ENCODE measurements at places on chromosomes 5 and 9.
A peak's percentile ranks its signal among the peaks of the same experiment; 100 is the strongest.

- no peak for DNase-seq
Observed at GRCh38 chr5:74542482-74542881, 98.0 kb downstream of the ENC1 start.

GRCh38 chr5:65925044-65925600, 1.3 kb upstream of the ERBIN start:
- no peak for DNase-seq

GRCh38 chr5:172891716-172892421, 57.8 kb downstream of the ERGIC1 start:
- DNase-seq = no peak

GRCh38 chr5:142069606-142070399, 38.8 kb upstream of the NDFIP1 start:
- DNase-seq = no peak

DNA sequence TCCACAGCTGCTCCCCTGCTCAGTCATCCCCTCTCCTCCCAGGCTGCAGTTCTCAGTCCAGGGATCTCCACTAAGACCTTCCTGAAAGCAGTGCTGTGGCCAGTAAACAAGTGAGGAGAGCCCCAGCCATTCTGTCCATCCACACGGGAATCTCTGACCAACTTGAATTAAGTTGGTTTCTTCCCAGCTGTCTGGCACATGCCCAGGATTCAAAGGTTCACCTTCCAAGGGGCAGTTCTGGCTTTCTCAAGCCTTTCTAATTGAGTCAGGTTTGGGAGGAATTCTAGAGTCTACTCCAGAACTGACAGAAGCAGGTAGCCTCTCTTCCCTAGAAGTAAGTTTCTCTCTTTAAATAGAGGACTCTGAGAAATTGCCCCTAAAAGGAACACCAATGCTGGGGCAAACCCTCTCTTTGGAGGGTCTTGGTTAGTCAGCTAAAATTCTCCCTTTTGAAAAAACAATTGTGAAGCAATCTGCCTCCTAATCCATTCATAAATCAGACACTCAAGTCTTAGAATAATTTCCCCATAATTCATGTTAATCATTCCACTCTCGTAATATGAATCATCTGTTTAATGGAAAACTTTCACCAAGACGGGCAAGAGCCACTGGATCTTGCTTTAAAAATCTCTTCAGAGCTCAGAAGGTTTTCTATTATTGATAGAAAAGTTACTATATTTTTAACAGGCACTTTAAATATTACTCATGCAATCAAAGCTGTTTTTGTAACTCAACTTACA, 133.8 kb downstream of the SPOCK1 start:
- DNase-seq = no peak

- no peak for DNase-seq
Observed at GRCh38 chr5:6389946-6390530, 11.7 kb upstream of the MED10 start.

DNA sequence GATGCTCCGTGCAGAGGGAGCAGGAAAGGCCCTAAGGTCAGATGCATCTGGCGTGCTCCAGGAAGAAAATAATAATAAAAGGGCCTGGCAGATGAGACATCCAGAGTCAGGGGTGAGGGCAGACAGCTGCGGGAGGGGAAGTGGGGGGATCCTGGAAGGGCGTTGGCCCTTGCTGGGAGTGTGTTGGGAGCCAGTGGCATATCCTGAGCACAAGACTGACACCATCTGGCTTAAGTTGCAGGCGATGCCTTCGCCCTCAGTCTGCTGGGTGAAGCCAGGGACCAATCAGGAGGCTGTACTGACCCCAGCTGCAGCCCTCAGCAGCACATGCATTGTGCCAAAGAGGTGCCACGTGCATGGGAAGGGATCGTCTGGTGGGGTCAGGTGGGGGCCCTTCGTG, 3.8 kb downstream of the OR2V2 start:
- no peak for DNase-seq

GRCh38 chr9:123375469-123376132, 19.6 kb downstream of the CRB2 start:
- no peak for DNase-seq

DNA sequence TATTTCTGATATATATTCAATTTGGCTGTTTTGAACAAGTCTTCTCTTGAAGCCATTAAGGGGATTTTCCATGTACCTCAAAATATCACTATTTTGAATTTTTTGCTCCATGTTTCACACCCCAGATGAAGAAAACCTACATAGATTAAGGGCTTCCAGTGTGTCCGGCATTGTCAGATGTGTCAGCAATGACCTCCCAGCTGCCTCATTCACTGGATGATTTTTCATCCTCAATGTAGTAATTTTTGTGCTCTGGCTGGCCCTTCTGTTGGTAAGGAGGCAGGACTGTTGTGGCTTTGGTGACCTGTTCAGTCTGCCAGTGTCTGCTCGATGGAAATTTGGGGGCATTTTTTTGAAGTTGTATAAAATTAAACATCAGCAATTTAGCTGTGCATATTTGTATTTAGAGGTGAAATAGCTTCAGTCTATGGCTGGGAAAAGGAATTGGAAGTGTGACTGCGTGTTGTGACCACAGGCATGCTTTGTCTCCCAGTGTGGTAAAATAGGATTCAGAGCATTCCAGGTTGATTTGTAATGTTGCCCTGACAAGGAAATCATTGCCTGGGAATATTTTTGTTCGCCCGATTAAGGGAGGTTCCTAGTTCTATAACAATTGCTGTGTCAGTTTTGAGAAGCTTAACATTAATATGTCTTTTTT, 312.4 kb downstream of the ARHGEF28 start:
- DNase-seq = no peak

GRCh38 chr5:145385276-145385675, 449.9 kb downstream of the PRELID2 start:
- DNase-seq = no peak

GRCh38 chr9:137496601-137497375, 37.7 kb upstream of the NSMF start:
- DNase-seq = no peak

DNA sequence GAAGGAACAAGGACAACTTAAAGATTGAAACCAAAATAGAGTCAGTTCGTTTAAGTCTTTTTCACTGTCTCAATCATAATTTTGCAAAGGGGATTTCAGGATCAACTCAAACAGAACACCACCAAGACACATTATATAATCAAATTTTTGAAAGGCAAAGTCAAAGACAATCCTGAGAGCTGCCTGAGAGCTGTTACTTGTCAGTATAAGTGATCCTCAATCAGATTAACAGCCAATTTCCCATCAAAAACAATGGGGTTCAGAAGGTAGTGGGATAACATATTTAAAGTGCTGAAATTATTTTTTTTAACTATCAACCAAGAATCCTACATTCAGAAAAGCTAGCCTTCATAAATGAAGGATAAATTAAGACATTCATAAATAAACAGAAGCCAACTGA, 19.3 kb upstream of the ABO start:
- DNase-seq = no peak

DNA sequence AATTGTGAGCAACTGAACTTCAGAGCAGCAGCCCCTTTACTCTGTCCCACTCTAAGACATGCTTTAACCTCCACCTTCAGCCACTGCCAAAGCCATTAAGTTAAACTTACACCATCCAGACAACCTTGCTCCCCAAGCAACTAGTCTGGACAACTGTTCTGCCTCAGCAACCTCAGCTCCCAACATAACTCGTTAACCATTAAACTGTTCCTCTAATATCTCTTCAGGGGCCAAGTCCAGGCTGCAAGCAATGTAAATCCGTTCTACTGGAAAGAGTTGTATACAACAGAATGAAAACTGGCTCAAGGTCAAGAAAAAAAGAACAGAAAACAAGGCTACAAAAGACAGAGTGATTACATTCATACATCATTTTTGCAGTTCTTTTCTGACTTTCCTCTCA, 131.7 kb upstream of the TARS1 start:
- DNase-seq = no peak

- no peak for DNase-seq
Observed at GRCh38 chr5:112951124-112951702, 25.4 kb upstream of the DCP2 start.

GRCh38 chr5:177471610-177472356, 1.7 kb downstream of the DBN1 start:
- DNase-seq = no peak

GRCh38 chr5:32446630-32447029, 2.1 kb upstream of the ZFR start:
- DNase-seq = no peak

GRCh38 chr9:127225801-127226625, 38.6 kb upstream of the GARNL3 start:
- no peak for DNase-seq

GRCh38 chr9:73539881-73540390, 388.3 kb downstream of the ANXA1 start:
- DNase-seq = no peak

DNA sequence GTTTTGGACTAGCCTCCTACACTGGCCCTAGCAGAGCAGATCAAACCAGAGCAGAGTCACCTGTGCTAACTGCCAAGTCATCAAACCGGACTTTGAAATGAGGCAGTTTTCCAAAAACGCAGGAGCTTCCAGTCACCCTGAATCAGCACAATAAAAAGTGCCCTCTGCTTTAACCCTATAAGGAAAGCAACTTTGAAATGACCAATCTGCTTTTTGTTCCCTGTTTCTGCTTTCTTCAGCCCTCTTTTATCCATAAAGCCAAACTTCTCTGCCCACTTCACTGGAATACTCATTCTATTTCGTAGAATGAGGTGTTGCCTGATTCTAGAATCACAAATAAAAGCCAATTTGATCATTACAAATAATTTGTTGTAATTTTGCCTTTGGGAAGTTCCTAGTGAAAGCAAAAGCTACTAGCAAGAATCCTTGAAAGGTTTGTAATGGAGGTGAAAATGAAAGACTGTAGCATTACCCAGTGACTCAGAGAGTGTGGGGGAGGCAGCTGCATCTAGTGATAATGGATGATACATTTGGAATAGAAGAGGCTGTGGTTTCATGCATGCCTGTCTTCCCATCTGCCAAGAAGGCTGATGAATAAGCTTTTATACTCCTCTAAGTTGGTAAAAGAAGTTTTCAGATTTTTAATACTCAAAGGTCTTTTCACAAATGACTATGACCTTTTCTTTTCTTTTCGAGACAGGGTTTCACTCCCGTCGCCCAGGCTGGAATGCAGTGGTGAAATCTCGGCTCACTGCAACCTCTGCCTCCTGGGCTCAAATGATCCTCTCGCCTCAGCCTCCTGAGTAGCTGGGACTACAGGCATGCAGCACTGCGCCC, 14.9 kb downstream of the SPAAR start:
- no peak for DNase-seq

DNA sequence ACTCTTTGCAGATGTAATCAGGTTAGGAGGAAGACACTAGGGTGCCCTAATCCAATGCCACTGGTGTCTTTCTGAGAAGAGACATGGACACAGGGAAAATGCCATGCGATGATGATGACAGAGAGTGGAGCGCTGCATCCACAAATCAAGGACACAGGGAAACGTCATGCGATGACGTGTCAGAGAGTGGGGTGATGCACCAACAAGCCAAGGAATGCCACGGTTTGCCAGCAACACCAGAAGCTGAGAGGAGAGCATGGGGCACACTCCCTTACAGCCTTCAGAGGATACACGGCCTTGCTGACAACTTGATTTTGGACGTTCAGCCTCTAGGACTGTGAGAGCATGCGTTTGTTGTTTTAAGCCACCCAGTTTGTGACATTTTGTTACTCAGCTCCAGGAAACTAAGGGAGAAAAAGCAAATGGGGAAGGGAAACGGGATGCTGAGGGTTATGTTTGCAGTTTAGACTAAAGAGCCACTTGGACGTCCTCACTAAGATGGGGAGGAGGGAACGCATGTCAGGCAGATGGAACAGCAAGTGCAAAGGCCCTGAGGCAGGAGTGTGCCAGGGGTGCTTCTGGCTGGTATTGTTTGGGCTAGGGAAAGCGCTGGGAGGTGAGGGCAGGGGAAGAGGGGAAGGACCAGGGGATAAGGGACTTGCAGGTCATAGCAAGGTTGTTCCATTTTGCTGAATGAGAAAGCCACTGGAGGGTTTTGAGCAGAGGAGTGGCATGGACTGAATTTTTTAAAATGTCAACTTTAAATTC, 2.5 kb upstream of the TENT4A start:
- no peak for DNase-seq

DNA sequence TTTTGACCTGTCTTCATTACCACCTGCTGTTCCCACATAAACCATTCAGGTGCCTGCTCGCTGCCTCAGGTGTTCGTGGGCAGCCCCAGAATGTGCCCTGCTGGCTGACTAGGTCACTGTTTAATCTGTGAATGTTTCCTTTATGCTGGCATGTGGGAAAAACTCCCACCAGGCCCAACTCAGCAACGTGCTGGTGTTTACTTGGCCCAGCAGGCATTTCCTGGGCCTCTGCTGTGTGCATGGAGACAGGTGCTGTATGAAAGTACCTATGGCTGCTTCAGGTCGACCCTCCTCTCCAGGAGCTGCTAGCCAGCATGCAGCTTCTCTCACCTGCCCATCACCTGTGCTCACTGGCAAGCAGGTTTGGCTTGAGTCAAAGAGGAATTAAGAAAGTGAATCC, 65.8 kb downstream of the RAD23B start:
- no peak for DNase-seq

GRCh38 chr9:123757547-123757946, 172.4 kb downstream of the DENND1A start:
- no peak for DNase-seq

- no peak for DNase-seq
Observed at GRCh38 chr5:2387250-2387633, 364.2 kb downstream of the IRX2 start.

GRCh38 chr9:7313389-7313788, 486.2 kb downstream of the DMAC1 start:
- DNase-seq = no peak

DNA sequence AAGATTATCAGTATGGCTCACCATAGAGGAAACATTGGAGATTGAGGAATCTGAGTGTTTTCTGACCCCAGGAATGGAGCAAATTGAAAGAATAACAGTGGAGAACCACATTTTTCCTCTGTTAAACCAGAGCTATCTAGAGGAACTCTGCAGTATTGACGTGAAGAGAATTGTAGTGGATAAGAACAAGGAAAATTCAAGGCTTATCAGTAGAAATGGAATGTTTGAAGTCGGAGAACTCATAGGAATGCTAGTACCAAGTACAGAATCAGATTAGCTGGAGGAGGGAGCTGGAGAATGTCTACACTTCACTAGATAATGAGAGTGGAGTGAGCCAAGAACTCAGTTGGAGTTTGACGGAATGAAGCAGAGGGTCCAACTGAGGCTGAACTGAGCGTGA, 50.3 kb downstream of the SNCAIP start:
- DNase-seq = no peak

GRCh38 chr5:27814983-27815382, 776.6 kb upstream of the CDH9 start:
- no peak for DNase-seq

DNA sequence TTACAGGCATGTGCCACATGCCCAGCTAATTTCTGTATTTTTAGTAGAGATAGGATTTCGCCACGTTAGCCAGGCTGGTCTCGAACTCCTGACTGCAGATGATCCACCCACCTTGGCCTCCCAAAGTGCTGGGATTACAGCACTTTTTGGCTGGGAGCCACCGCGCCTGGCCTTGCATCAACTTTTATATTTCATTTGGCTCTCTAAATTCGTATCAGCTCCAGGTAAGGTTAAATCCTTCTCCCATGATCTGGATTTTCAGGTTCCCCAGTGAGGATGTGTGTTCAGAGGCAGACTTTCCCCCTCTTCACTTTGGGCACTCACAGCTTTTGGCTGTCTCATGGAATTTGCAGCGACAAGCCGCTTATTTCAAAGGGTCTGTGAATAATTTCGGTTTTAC, 16.8 kb upstream of the RNF38 start:
- no peak for DNase-seq

GRCh38 chr9:87725900-87726709, at the start of gene CTSL:
TSS of gene CTSL (plus strand) at chr9:87726119. CDS start at chr9:87727604, 1,485 bp downstream.
- peak; percentile 85 for DNase-seq

- DNase-seq = no peak
Observed at GRCh38 chr5:133272345-133272744, 220.5 kb downstream of the HSPA4 start.

All from H1 (cell line).